ENCODE measurements at places on chromosomes 13 and 19.

GRCh38 chr13:34300559-34300958 is 482.6 kb downstream of the RFC3 start:
- no peak for DNase-seq

GRCh38 chr19:6577476-6578125 is 13.3 kb downstream of the CD70 start:
- no peak for DNase-seq

GRCh38 chr13:96795670-96796069 is 198.6 kb downstream of the OXGR1 start:
- no peak for DNase-seq

GRCh38 chr13:30791354-30792001 is 56.1 kb downstream of the ALOX5AP start:
- DNase-seq: no peak

DNA sequence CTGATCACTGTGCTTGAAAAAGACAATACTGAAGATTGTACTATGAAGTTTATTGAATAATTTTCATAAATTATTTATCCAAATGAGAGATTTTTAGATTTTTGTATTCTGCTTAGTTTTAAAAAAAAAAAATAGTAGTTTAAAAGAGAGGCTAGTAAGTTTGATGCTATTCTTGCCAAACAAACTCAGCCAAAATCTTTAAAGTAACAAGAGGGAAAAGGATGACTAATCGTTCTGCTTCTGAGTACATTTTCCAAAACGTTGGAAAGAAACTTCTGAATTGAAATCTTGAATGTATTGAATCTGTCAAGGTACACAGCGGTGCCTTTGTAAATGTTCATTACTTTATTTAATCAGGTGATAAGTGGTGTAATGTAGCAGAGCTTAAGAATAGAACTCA is 34.4 kb downstream of the NUP58 start:
- no peak for DNase-seq

DNA sequence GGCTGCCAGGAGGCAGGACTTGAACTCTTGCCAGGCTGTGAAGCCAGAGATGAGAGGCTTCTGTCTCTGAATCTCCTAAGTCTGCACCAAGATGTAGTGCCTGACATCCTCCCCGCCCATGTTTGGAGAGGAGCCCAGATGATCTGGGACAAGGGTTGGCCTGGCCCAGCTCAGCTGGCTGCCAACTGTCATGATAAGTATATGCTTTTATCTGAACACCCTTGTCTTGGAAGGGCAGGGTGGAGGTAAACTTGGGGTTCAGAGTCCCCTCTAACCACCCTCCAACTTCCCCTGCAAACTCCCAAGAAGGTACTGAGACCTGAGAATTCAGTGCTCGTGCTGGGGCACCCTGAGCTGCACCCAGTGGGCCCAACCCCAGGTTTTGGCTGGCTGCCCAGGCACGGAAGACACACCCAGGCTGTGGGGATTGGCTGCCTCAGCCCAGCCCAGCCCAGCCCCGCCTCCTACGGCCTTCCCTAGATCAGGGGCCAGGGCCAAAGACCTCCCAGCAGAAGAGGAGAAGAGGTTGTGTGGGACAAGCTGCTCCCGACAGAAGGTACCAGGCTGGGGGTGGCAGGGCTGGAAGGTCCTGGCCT is at the start of gene CYP4F12:
CYP4F12 (plus strand) TSS at position 508 of the 596 bp plus-strand sequence. CDS start 443 bp downstream, outside the sequence.
- DNase-seq: no peak

DNA sequence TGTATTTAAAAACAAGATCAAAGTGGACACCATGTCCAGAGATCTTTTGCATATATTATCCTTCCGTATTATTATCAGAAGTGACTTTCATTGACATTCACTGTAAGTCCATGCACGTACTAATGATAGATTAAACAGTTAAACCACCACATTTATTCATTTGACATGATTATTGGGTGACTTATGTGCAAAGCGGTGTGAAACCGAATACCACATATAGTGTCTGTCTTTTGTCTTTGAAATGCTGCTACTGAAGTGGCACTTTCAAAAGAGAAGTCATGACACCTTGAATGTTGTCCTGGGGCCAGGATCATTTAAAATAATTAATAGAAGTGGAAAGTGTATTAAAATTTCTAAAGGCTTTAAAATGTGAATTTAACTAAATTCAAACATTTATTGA is 100.1 kb downstream of the ERCC5 start:
- no peak for DNase-seq

DNA sequence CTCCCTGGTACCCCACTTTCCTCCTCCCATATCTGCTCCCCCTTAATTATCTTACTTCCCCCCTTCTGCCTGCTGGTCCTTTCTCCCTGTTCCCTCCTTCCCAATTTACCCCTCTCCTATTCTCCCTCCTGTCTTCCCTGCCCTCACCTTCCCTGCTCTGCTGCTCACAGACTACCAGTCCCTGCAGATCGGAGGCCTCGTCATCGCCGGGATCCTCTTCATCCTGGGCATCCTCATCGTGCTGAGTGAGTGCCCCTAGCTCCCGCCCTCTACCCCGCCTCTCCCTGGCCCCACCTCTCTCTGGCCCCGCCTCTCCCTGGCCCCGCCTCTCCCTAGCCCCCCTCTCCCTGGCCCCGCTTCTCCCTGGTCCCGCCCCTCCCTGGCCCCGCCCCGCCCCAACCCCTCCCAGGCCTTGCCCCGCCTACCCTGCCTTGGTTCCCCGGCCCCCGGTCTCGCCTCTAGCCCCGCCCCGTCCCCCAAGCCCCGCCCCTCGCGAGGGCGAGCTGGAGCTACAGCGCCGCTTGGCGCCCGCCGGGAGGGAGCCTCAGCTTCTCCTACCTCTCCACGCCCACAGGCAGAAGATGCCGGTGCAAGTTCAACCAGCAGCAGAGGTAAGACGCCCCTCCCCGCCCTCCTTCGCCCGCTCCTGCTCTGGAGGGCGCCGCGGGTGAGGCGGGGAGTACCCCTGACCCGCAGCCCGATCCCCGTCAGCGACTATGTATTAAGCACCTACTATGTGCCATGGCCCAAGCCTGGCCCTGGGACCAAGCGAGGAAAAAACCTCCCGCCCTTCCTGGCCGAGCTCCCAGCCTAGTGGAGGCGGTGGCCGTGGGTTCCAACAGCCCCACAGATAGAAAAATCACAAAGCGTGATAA is 1.9 kb upstream of the FXYD7 start:
- peak; percentile 98 for DNase-seq

GRCh38 chr13:57624565-57625435 is 6.7 kb upstream of the PCDH17 start:
- peak; percentile 63 for DNase-seq

- DNase-seq: no peak
Observed at GRCh38 chr19:29962793-29963192, 20.8 kb downstream of the URI1 start.

DNA sequence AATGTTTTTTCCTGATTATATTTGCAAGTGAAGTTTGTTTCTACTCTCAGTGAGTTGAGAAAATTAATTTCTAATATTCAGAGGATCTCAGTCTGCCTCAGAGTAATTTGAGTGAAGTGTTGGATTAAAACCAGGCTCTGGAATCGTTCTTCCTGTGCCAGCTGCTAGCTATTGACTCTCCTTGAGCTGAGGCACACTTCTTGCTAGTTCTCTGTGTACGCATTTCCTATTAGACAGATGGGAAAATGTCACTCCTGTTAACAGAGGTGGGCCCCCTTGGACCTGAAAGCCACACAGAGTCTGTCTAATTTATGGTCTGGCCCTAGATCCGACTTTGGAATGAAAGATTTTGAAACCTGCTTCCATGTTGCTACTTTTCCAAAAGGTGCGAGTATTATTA is 107.6 kb upstream of the RNF113B start:
- DNase-seq: no peak

DNA sequence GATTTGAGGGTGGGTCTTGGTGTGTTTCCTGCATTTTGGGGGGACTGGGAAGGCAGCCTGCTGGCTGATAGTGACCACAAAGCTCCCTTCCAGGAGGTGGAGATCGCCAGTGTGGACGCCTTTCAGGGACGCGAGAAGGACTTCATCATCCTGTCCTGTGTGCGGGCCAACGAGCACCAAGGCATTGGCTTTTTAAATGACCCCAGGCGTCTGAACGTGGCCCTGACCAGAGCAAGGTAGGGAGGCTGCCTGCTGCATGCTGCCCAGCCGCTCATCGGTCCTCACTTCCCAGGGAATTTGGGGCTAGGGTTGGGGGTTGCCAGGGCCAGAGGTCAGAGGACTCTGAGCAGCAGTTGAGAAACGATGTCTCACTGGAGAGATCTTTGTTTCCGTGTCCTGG is 30.2 kb downstream of the UPF1 start:
- no peak for DNase-seq

DNA sequence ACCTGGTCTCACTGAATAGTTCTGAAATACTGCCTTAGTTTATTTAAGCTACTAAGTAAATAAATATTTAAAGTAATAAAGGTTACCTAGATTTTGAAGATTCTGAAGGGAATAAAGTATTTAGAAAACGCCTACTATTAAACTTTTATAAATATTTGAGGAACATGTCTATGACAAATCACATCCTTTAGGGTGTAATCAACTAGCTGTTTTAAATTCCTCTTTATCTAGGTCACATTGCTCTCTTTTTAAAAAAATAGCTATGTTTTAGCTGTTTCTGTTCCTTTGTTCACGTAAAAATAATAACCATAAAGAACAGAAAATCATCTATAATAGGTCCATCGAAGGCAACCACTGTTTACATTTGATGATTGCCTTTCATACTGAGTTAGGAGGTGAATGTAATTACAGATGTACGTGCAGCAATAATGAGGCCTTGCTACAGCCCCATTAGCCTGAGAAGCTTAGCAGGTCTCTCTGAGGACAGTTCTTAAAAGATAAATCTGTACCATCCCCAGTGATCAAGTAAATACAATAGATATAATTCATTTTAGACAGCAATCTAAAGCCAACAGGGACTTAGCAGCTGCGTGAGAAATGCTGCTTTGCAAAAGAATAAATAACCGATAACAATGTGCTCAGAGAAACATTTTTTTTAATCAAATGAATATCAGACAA is 449.5 kb downstream of the LIG4 start:
- DNase-seq: no peak

GRCh38 chr13:46639033-46639981 is 86.3 kb downstream of the LRCH1 start:
- peak; percentile 23 for DNase-seq

- DNase-seq: no peak
Observed at GRCh38 chr13:21798181-21798580, 127.3 kb downstream of the FGF9 start.

- no peak for DNase-seq
Observed at GRCh38 chr13:39326469-39327171, 276.4 kb downstream of the LHFPL6 start.

DNA sequence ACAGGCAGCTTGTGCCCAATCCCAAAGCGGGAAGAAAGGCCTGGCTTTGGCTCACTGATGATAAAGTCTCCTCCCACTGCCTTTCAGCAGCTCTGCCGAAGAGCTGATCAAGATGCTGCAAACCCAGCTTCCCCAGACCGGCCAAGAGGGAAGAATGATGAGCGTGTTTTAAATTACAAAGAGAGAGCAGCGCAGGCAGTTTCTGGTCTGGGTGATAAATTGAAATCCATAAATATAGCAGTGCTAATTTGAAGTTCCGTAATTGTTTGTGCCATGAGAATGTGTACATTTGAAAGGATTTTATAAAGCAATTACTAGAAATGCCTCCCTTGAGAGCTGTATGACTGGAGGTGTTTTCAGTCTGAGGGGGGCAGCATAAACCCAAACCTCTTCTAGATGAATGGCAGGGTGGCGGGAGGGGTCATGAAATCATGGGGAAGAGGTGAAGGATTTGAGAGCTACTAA is 171.8 kb downstream of the STK24 start:
- DNase-seq: peak; percentile 38

DNA sequence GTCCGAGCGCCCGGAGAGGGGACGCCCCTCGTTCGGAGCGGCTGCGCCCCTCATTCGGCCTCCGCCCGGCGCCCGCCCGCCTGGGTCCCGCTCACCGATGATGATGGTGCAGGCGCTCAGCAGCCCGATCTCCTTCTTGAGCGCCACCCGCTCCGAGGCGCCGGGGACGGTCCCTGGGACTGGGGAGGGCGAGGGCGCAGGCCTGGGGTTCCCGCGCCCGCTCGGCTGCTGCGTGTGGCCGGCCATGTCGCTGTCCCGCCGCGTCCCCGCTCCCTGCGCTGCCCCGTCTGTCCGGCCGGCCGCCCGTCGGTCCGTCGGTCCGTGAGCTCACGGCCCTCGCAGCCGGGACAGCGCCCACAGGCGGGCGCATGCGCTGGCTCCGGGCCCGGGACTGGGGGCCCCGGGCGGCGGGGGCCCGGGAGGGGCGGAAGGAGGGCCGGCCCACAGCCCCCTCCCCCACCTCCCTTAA is at the start of gene SLC7A10:
SLC7A10 (minus strand) TSS at position 393 of the 469 bp plus-strand sequence; CDS start at position 246, 147 bp downstream.
- DNase-seq: peak; percentile 31

DNA sequence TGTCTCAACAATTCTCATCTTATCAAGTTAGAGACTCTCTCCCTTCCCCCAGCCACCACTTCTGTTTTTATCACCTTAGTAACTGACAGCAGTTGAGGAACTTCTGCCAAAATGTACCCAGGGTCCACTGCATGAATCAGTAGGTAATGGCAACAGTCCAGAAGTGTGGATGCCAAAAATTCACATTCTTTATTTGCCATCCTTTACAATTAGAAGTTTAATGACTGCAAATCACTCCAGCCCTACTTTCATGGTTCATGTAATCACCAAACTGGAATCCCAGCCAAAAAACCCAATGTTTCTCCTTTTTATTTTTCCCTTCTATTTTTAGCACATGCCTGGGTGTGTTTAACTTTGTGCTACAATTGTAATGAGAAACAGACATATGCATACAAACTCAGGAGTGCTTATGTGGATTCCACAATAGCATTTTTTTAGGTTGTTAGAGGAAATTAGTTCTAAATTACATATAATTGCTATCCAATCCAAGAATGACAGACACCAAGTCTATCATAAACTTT is 243.5 kb downstream of the RGCC start:
- no peak for DNase-seq

- DNase-seq: peak; percentile 69
Observed at GRCh38 chr13:27978301-27978968, 9.3 kb upstream of the CDX2 start.

- no peak for DNase-seq
Observed at GRCh38 chr19:4707956-4708650, 15.5 kb downstream of the DPP9 start.

- no peak for DNase-seq
Observed at GRCh38 chr13:58376349-58376748, 744.8 kb downstream of the PCDH17 start.

All from nephron progenitor cell (in vitro differentiated cells).